ENCODE measurements at places on chromosomes 12 and 14.

GRCh38 chr14:100810435-100810834 is 15.5 kb upstream of the MEG3 start:
- no peak for DNase-seq

- DNase-seq: no peak
Measured at GRCh38 chr12:32089586-32089985, 17.1 kb upstream of the BICD1 start.

- no peak for DNase-seq
Measured at GRCh38 chr12:116804051-116804450, 65.9 kb downstream of the RNFT2 start.

GRCh38 chr12:52821826-52822660 is 8.1 kb upstream of the KRT4 start:
- no peak for DNase-seq

DNA sequence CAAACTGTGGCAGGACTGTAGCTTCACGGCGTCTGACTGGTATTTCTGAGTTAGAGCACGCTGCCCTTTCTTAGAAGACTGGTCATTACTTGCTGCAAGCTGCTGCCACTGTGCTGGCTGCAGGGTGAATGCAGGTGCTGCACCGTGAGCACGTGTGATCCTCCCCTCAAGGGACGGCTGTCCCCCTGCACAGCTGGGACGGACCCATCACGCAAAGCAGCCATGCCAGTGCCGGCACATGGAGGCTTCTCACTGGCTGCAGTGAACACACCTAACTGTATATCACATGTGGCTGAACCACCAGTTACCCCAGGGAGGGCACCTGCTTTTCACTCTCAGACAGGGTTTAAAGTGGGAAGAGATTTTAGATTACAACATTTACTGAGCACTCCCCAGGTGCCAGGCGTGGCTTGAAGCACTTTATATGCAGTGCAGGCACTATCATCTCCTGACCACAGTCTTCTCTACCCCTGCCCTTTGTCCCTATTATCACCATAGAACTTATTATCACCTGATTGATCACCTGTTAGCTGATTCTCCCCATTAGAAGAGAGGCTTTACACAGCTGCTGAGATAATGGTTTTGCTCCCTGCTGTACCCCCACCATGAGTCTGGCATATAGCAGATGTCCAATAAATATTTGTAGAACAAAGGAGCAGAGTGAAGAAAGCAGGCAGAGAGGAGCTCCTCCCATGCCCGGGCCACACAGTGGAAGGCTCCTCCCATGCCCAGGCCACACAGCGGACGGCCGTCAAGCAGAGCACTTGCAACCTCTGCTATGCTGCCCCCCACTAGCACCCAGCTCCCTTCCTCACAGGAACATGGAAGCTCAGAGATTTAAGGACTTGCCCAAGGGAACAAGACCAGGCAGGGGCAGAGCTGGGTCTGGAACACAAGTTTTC is 25.9 kb downstream of the SLC25A47 start:
- no peak for DNase-seq

DNA sequence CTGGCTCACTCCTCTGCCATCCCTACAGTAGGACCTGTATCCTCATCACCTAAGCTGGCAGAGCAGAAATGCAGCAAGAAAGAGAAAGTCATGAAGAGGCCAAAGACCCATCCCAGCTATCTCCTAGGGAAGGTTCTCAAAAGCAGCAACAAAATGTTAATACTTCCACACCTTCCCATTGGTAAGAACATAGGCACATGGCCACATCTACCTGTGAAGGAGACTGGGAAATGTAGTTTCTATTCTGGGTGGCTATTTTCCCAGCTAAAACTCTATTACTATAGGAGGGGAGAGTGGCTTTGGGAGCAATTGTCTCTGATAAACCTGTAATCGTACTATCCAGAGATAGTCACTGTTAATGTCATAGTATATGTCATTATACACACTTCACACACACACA is 13.7 kb upstream of the EIF2B2 start:
- DNase-seq: no peak

GRCh38 chr12:125245581-125246557 is 180.6 kb downstream of the AACS start:
- DNase-seq: no peak

GRCh38 chr14:103474893-103475292 is 47.7 kb downstream of the CKB start:
- no peak for DNase-seq

DNA sequence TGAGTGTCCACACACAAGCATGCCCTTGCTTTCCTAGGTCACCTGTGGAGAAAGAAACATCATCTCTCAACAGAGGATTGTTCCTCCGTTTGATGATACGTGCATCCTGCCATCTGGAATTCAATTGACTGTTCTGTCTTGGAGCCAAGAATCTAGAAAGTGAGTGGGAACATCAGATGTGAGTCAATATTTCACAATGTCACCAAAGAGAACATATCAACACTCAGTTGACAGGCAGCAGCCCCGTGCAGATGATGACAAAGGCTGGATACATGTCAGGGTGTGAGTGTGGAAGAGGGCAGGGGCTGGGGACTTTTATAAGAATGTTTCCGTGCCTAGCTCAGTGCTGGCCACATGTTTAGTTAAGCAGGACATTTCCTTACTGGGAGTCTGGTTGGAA is 76.1 kb downstream of the TBC1D30 start:
- DNase-seq: no peak

DNA sequence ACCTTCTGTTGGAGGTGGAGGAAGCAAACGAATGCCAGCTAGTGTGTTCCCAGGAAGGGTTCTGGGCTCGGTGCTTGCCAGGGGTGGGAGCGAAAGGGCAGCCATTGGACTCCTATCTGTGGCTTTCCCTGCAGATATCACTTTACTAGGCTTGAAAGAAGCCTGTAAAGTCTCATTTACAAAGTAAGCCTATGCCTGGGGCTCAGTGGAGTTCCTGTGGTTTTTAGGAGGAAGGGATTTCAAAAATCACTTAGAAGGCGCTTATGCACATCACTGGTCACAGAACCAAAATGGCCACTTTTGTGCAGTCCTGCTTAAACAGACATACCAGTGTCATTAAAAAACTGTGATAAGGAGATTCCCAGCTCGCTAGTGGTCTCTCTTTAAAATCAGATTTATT is 22.7 kb downstream of the CLMN start:
- DNase-seq: no peak

DNA sequence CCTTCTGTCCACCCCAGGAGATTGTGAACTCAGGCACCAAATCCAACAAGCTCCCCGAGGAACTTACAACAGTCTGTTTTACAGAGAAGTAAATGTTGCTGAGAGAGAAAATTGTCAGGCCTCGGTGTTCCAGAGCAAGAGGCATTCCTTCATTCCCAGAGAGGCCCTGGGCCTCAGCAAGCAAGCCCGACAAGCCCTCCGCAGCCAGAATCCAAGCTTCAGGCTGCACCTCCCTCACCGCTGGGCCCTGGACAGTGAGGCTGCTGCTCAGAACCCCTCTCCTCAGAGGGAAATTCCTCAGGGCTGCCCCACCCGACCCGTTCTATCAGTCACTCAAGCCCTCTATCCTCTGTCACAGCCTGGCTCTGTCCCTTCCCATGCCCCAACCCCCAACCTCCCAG is 56.4 kb downstream of the ZFP36L1 start:
- no peak for DNase-seq

- no peak for DNase-seq
Measured at GRCh38 chr12:51819736-51820525, 28.6 kb downstream of the FIGNL2 start.

DNA sequence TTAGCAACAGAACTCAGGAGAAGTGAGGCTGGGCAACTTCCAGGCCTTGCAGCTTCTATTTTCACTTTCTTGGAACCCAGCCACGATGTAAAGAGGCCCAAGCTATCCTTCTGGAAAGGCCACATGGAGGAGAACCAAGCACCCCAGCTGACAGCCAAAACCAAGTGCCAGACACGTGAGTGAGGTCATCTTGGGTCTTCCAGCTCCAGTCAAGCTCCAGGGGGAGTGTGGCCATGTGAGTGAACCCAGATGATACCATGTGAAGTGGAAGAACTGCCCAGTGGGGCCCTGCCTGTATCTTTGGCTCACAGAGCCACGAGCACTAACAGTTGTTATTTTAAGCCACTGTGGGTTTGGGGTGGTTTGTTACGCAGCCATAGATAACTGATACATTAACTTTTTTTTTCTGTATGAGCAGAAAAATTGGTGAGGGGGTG is 126.8 kb upstream of the MAP1LC3B2 start:
- DNase-seq: no peak

DNA sequence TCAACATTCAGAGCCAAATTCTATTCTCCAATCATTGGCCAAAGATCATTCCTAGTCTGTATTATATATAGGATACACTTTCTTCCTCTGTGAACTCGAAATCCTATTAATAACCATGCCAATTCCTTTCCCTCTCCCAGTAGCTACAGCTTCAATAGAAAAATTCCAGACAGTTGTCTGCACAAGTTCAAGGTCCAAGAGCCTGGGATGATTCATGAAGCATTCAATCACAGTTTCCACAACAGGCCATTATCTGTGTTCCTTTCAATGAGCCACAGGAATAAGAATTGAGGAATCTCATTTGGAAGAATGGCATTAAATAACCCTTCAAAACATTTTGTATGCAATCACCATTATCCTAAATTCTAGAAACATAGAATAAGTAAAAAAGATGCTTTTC is 437.4 kb downstream of the RMST start:
- no peak for DNase-seq

- DNase-seq: no peak
Measured at GRCh38 chr12:109203480-109203879, 87.1 kb downstream of the ACACB start.

- no peak for DNase-seq
Measured at GRCh38 chr12:114319422-114319821, 86.5 kb downstream of the TBX5 start.

DNA sequence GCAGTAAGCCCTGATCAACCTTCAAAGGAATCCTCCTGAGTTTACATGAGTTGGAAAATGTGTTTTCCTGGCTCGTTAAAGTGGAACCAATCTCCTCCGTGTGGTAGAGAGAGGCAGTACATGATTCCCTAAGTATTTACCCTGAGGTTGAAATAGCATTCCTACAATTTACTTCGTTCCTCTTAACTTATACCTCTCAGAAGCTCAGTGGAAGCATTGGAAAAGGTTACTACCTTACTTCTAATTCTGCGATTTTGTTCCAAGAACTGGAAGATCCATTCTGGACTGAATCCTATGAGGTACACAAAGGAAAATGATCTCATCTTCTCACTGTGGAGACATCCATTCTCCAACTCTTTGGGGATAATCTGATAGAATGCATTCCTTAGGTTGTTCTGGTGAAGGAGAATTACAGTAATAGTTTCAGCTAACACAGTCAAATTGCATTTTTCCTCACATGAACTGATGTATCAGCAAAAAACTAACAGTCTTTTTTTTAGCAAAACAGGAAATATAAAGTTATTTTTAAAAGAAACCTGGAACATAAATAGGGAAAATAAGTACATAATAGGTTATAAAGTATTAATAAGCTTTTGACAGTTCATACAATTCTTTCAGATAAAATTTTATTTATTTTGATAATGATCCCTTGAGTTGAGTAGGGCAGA is 475.6 kb downstream of the PDZRN4 start:
- peak; percentile 27 for DNase-seq

DNA sequence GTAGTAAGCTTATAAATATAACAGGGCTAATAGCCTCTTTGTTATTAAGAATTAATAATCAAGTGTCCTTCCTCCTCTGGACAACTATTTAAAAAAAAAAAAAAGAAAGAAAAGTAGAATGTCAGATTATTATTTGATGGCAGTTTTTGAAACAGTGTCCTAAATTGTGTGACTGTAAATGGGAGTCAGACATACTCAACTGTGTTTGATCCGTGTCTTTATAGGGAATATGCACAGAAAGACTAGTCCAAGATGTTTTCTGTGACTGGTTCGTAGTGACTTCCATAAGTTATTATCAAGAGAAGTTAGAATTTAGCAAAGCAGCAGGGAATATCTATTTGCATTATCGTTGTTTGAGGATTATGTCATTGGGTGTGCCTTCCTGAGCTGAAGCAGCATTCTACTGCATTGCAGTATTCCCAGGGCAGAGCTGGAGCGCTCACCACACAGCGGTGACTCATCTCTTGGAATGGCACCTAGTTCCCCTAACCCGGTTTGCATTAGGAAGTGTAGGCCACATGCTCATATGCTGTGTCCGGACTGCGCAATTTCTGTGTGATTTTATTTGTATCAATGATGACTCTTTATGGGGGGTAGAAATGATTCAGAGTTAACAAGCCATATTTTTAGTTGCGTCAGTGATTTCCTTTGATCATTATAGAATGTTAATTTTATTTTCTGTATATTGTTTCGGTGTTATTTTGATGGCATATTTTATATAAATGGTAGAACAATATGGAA is 7.9 kb downstream of the DYNC1H1 start:
- DNase-seq: peak; percentile 99

DNA sequence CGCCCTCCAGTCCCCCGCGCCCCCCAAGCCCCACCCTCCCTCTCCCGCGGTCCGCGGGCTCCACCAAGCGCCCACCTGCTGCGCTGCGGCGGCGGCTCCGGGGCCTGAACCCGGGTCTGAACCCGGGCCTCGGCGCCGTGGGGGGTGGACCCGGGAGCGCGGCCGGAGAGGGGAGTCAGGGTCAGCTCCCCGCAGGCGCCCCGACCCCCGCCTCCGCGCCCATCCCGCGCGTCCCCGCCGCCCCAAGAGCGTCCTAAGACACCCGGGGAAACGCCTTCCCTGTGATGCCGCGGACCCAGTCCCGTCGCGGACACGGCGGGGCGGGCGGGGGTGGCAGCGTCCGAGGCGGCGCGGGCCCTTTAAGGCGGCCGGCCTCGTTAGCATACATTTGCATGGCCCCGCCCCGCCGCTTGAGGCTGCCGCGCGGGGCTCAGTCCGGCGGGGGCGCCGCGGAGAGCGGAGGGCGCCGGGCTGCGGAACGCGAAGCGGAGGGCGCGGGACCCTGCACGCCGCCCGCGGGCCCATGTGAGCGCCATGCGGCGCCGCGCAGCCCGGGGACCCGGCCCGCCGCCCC is at the start of gene MMP17:
Gene MMP17 (plus strand): TSS at position 433 of the 574 bp plus-strand sequence. CDS start 102 bp downstream, at position 535.
- no peak for DNase-seq

- no peak for DNase-seq
Measured at GRCh38 chr12:69266036-69266635, 26.8 kb downstream of the CPSF6 start.

DNA sequence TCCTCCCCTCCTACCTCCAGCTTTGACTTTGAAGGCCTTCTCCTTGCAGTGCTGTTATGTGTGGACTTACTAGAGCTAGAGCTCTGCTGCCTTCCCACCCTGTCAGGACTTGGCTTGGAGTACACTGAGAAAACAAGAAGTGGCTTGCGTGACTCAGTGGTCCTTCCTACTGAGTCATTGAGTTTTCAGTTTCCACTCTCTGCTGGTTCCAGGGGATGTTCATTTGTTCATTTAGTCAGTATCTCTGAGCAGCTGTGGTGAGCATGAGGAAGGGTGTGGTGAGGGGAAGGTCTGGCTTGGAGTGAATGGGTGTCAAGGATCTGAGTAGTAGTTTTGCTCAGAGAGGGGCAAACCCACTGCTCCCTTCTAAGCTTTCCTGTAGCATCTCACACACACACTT is 17.2 kb upstream of the ELK3 start:
- no peak for DNase-seq

GRCh38 chr14:102472791-102473150 is 36.8 kb downstream of the ANKRD9 start:
- DNase-seq: no peak

GRCh38 chr14:96252323-96252998 is 3.5 kb upstream of the BDKRB1 start:
- no peak for DNase-seq

Data from astrocyte of the cerebellum (primary cell).